ENCODE measurements at places on chromosomes 5 and 9.

DNA sequence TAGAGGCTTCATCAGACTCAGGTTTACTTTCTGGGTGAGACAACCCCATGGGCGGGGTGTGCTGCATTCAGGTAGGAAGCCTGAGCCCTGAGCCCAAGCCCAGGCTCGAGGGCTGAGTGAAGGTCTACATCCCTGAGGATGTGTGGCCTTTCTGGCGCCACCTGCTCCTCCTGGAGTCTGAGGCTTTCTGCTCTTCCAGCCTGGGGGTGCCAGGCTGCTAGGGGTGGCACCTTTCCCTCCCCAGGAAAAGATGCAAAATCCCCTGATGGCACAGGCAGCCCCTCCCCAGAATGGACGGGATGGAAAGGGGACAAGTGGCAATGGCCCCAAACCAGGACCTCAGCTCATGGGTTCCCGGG is 44.4 kb upstream of the PRRC2B start:
- DNase-seq, result no peak

- DNase-seq, result no peak
Measured at GRCh38 chr5:129945028-129945427, 40.8 kb downstream of the CHSY3 start.

DNA sequence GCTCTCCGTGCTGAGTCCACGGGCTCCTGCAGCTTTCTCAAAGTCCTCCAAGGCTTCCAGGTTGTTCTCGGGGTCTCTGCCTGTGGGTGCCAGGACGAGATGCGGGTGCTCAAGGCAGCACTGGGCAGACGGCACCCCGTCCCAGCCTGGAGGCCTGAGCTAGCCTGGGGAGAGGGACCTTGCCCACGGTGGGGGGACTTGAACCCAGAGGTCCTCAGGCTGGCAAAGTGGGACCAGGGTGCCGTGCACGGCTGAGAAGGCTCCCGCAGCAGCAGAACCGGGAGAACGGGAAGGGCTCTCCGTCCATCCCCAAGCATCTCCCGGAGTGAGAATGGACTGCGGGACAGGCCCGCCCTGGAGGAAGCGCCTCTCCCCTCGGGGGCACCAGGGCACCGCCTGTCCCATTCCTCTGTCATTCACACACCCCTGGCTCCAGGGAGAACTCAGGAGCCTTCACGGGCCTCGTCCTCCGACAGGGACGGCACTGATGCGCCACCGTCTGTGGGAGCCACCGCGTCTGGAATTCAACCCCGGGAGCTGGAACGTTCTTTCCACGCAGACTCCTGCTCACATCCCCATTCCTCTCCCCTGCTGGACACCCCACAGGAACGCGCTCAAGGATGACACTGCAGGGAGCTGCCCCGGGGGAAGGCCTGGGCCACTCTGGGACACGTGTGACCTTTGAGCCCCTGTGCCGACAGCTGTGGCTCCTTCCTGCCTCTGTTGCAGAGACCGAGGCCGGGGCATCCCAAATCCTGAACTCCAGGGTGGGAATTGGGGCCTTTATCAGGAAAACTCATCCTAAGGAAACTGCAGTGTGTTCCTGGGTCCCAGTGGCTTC is 16.3 kb upstream of the OBP2B start:
- no peak for DNase-seq

DNA sequence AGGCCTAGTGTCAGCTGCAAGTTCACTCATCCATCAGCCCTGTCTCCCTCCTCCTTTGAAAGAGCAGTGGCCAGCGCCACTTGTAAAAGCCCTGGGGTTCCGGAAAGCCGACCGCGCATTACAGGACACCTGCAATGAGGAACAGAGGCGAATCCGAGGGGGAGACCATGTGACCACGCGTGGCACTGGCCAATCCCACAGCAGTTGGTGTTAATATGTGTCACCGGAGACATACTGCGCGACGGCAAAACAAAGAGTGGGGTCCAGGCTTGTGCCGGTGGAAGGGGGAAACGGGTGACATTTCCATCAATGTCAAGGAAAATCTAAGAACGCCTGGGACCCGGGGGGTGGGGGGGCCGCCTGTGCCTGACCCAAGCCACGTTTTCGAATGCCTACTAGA is 480.8 kb downstream of the SPATA31A7 start:
- no peak for DNase-seq

DNA sequence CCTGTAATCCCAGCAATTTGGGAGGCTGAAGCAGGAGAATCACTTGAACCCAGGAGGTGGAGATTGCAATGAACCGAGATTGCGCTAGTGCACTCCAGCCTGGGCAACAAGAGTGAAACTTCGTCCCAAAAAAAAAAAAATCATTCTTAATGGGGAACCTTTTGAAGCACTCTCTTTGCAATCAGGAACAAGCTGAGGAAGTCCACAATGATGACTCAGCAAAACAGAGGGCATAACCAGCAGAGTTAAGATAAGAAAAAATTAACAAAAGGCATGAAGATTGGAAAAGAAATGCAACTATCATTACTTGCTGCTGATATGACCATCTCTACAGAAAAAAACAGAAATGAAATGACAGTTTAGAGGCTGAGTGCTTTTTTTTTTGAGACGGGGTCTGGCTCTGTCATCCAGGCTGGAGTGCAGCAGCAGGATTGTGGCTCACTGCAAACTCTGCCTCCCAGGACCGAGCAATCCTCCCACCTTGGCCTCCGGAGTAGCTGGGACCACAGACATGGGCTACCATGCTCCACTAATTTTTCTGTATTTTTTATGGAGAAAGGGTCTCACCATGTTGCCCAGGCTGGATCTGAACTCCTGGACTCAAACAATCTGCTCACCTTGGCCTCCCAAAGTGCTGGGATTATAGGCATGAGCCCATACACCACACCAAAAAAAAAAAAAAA is 88.0 kb downstream of the FNBP1 start:
- DNase-seq, result no peak

- no peak for DNase-seq
Measured at GRCh38 chr5:160245506-160246086, 16.3 kb downstream of the FABP6 start.

DNA sequence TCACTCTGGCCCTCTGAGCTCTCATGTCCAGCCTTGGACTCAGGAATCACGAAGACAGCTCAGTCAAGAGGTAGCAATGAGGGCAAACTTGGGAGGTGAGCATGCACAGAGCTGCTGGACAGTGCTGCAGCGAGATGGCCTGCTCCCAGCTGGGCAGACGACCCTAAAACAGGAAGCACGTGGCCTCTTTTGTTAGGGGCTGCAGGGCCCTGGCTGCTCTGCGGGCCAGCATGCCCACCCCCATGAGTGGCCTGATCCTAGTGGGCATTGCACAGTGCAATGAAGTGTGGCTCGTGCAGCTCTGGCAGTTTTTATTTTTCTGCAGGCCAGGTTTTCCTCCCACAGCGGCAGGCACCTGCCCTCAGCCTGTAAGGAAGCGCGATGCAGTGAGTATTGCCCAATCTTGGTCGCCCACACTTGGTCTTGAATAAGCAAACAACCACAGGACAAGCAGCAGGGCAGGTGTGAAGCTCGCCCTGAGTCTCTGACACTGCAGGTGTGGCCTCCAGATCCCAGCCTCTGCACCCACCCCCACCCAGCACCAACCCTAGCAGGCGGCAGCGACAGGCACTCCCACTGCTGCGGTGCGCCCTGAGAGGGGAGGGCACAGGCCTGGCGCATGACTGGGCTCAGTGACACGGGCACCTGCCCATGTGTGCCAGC is 60.8 kb downstream of the SEMA4D start:
- DNase-seq, result no peak

GRCh38 chr5:61627531-61627930 is 295.5 kb downstream of the ZSWIM6 start:
- DNase-seq, result no peak

DNA sequence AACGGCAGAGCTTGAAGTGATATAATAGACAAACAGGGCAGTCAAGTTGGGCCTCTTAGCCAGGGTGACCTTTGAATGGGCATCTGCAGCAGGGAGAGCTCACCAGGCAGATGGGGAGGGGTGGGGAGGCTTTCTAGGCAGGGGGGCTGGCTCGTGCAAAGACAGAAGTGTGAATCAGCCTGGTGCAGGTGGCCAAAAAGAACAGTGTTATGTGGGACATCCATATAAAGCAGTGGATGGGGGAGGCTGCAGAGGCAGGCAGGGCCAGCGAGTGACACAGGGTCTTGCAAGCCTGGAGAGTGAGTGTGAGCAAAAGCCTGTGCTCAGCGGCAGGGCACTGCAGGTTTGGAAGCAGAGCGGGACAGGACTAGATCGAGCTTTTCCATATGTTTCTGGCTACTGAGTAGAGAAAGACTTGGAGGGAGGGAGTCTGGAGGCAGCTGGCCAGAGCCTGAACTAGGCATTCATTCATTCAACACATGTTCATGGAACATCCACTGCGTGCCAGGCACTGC is 14.2 kb upstream of the TTLL11 start:
- DNase-seq, result no peak

DNA sequence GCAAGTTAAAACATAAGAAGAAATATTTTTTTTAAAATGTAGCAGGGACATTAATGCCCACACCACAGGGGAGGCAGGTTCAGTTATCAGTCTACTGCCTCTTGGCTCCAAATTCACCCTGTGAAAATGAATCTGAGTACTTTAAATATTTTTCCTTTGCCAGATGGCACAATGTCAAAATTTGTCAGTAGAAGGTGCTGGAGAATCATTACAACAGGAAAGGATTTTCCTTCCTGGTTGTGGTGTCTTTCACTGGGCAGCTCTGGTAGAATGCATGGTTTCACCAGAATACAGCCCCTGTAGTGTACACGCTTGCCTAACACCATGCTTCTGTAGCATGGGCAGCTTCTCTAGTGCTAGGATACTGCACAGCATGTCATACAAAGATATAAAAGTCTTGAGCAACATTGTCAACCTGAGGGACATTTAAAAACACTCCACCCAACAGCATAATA is 9.7 kb upstream of the SREK1 start:
- no peak for DNase-seq

DNA sequence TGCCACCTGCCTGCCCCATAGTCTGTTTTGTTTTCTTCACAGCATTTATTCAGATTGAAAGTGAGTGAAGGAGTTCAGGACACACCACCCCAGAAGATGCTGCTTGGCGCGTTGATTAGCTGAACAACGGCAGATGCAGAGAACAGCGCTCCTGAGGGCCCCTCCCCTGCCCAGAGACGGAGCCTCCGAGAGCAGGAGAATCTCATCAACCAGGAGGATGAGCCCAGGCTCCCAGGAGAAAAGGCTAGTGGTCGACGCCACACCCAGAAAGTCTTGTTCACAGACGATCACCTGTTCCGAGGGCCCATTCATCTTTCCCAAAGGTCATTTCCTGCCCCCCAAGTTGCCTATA is 180.4 kb upstream of the PPP1R26 start:
- no peak for DNase-seq

- no peak for DNase-seq
Measured at GRCh38 chr5:112914584-112914983, 7.4 kb downstream of the REEP5 start.

GRCh38 chr9:98365227-98365669 is 109.8 kb upstream of the TBC1D2 start:
- no peak for DNase-seq

DNA sequence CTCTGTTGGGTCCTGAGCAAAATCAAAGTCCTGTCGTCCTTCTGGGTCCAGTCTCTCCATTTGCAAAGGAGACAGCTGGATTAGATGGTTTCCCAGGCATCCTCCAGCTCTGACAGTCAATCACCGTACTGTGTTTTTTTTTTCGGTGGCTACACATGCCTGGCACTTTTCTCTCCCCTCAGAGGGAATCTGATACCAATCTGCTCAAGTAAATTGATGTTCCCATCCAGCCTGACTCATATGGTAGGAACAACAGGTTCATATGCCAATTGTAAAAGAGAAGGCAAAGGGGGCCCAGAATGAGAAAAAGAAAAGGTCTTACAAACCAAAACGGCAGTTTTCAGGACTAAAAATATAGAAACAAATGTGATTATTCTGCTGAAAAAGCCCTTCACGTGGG is 1.2 kb downstream of the FBXO10 start:
- no peak for DNase-seq

DNA sequence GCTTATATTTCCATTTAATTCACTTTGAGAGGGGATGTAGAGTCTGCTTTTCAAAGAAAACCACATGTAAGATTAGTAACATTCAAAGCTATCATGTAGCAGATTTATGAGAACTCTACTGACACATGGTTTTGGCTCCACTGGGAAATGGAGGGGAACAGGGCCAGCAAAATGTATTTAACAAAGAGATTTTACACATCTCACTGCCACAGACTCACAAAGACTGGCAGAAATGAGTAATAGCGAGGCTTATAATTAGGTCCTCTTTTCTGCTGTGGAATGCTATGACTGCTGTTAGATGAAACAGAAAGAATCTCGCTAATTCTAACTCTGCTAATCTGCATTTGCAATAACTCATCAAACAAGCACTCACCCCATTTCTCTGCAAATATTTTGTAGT is 4.5 kb downstream of the DAP start:
- DNase-seq, result no peak

DNA sequence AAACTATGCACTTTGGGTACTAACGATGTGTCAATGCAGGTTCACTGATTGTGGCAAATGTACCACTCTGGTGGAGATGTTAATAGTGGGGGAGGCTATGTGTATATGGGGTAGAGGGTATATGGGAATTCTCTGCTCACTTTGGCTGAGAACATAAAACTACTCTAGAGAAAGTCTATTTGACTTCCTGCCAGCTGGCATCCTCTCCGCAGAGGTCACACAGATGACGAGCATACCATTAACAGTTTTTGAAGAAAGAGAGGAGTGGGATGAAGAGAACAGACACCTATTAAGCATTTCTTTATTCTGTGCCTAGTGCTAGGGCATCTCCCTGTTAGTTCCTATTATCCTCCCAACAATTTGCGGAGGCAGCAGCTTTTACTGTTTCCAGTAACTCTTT is 58.4 kb upstream of the TRIM32 start:
- DNase-seq, result no peak

GRCh38 chr9:138025417-138025816 is 147.8 kb downstream of the CACNA1B start:
- DNase-seq, result no peak

DNA sequence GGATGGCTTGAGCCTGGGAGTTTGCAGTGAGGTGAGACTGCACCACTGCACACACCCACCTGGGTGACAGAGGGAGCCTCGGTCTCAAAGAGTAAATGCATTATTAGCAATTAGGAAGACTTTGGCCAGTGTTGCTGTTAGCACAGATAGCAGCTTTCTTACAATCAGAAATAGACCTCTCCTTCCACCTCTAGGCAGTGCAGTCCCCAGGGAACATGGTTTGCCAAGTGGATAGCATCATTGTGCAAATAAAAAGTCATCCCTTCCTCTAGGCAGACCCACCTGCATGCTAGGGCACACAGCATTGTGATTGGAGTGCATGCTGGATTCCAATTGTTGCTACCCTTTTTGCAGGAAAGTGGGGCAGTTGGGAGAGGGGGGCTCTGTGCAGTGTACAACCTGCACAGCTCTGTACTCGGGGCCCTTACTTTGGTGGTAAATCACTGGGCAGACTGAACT is 77.9 kb upstream of the KLF9 start:
- DNase-seq, result no peak

- DNase-seq, result no peak
Measured at GRCh38 chr5:57166276-57166675, 7.6 kb upstream of the GPBP1 start.

- DNase-seq, result no peak
Measured at GRCh38 chr5:65779643-65780042, 57.6 kb downstream of the NLN start.

- DNase-seq, result no peak
Measured at GRCh38 chr5:80967500-80968181, 7.5 kb downstream of the RASGRF2 start.

- no peak for DNase-seq
Measured at GRCh38 chr5:179393078-179393477, 47.8 kb upstream of the ADAMTS2 start.

Measured in stimulated activated CD4-positive, alpha-beta T cell treated with anti-CD3 and anti-CD28 coated beads, Interleukin-1b, Interleukin-23, amount 100 ng/mL, for 1 hour (primary cell).